ENCODE measurements at places on chromosomes 5 and 9.

DNA sequence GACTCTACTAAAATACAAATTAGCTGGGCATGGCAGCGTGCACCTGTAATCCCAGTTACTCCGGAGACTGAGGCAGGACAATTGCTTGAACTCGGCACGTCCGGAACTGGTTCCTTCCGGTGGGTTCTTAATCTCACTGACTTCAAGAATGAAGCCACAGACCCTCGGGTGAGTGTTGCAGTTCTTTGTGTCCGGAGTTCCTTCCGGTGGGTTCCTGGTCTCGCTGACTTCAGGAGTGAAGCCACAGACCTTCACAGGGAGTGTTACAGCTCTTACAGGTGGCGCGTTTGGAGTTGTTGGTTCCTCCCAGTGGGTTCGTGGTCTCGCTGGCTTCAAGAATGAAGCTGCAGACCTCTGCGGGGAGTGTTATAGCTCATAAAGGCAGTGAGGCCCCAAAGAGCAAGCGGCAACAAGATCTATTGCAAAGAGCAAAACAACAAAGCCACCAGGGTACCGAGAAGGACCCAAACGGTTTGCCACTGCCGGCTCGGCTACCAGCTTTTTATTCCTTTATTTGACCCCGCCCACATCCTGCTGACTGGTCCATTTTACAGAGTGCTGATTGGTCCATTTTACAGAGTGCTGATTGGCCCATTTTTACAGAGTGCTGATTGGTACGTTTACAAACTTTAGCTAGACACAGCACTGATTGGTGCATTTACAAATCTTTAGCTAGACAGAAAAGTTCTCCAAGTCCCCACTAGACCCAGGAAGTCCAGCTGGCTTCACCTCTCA lies 28.6 kb upstream of the SLC6A19 start:
- DNase-seq: no peak

GRCh38 chr9:15401266-15401665 lies 21.4 kb upstream of the SNAPC3 start:
- DNase-seq: no peak

GRCh38 chr9:77449240-77450084 lies 198.7 kb downstream of the GNA14 start:
- no peak for DNase-seq

- DNase-seq: no peak
These were observed 296.8 kb upstream of the ANKH start for GRCh38 chr5:15168358-15168757.

DNA sequence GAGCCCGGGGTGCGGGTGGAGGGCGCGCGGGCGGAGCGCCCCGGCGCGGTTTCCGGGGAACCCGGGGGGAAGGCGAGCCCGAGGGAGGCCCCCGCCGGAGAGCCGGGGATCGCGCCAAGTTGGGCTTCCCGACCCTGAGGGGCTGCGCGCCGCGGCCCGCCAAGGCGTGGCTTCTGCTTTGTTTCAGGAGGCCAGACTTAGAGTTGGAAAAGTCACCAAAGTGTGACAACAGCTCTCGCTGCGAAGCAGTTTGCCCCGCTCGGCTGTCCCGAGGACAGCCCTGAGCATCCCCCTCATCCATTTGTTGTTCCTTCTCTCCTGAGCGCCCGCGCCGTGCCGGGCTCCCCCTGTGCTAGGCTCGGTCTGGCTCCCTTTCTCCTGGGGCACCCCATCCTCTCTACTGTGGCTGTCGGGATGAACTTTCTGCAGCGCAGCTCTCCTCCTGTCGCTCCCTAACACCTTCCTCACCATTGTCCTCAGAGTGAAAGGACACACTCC lies 410 bp downstream of the GLIPR2 start:
- DNase-seq: no peak

DNA sequence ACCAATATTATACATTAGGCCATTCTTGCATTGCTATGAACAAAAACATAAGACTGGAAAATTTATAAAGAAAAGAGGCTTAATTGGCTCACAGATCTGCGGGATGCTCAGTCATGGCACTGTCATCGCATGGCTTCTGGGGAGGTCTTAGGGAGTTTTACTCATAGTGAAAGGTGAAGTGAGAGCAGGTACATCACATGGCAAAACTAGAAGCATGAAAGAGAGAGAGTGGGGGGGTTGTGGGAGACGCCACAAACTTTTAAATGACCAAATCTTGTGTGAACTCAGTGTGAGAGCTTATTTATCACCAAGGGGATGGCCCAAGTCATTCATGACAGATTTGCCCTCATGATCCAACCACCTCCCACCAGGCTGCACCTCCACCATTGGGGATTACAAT lies 398.3 kb upstream of the EDIL3 start:
- DNase-seq: no peak

GRCh38 chr5:126284977-126285696 lies 138.1 kb upstream of the GRAMD2B start:
- no peak for DNase-seq

- no peak for DNase-seq
These were observed 288.3 kb downstream of the MLLT3 start for GRCh38 chr9:20333991-20334390.

GRCh38 chr5:96248131-96248530 lies 184.9 kb downstream of the PCSK1 start:
- DNase-seq: no peak

DNA sequence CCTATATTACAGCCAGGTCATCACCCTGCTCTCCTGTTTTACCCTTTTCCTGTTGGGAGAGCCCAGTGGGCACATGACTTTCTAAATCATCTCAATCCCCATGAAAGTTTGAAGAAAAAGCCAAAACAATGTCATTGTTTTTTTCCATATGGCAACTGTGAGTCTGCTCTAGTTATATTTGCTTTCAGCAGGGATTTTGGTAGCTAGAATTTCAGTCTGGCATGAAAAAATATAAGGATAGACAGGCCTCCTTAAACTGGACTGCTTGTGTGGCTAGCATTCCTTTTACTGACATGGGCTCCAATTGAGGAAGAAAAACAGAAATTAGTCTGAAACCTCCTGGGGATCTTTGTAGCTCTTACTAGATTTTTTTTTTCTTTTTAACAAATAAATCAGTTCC lies 25.6 kb downstream of the MOCS2 start:
- no peak for DNase-seq

DNA sequence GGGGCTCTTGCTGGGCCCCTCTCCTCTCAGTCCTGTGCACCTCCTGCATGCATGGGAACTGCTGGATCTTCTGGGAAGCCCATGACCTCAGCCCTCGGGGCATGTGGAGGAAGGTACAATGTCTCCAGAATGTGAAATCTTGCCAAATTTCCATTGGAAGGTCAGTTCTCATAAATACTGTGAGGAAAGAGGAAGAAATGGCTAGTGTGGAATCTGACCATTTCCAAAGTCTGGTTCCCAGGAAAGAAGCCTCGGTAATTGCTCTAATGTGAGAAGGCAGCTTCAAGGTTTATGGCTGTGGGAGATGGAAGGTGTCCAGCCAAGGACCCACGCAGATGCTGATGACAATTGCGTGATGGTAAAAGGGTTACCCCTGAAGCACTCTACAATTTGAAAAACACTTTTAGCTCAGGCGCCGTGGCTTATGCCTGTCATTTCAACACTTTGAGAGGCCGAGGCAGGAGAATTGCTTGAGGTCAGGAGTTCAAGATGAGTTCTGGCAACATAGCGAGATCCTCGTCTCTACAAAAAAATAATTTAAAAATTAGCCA lies 8.1 kb upstream of the IL17B start:
- DNase-seq: no peak

GRCh38 chr9:134914501-134914834 lies 3.2 kb downstream of the FCN1 start:
- peak; percentile 27 for DNase-seq

- no peak for DNase-seq
These were observed 246.8 kb downstream of the SAXO1 start for GRCh38 chr9:18786196-18786595.

- no peak for DNase-seq
These were observed 6.4 kb downstream of the GNAQ start for GRCh38 chr9:78025186-78025585.

GRCh38 chr5:84249918-84250630 lies 134.6 kb downstream of the EDIL3 start:
- DNase-seq: no peak

DNA sequence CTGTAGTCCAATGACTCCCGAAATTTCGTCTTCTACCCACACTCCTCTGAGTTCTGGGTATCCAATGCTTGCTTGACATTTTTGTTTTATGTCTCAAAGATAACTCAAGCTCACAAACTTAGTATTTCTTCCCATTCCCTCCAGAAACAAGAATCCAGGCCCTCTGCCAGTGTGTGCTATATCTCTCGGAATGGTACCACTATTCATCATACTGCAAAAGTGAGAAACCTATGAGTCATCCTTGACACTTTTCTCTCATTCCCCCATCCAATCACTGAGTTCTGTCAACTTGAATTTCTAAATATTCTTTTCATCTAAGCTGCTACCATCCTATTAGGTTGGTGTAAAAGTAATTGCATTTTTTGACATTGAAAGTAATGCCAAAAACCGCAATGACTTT lies 9.8 kb downstream of the SLC12A2 start:
- DNase-seq: no peak

DNA sequence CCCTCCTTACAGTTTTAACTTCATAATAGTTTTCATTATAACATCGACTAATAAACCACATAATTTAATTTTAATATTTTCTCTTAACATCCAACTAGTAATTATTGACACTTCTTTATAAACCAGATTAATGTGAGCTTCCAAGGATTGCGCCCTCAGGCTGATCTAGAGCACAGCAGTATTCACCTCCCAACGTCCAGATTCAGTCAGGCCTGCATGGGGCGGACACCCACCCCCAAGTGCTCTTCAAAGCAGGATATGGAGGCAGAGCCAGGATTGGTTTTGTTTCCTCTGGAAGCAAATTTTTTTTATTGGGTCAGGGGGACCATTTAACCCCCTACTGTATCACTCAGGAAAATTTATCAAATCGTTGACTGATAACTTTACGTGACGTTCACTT lies 215.4 kb downstream of the TRIO start:
- no peak for DNase-seq

DNA sequence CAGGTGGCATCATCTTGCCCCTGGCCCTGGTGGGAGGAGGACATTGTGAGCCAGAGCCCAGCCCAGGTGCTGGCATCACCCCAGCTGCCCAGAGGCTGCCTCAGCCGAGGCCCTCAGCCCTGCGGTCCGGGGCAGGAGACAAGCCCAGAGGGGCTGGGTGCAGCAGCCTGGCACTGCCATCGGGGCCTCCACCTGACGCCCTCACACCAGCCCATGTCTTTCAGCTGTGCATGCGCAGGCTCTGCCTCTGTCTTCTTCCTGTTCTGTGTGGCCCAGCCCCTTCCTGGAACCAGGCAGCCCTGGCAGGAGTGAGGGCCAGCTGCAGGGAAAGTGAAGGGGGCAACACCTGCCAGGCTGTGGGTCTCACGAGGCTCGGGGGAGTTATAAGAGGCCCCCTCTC lies 4.8 kb upstream of the CEL start:
- no peak for DNase-seq

- DNase-seq: peak; percentile 56
These were observed 56.1 kb upstream of the HSPA9 start for GRCh38 chr5:138631096-138631928.

DNA sequence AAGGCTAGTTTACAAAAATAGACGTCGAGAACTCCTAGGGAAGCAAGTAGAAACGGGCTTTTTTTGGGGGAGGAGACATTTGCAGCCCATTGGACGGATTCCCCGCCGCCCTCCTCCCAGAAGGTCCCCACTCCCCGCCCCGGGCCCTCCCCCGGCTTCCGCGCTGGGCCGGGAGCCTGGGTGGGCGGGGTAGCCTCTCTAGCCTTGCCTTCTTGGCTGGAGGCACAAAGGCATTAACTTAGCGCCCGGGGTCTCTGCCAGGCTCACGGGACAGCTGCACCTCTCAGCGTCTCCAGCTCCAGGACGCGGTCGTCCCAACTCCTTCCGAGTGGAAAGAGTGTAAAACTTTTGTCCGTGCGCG lies at the start of gene DMRTA1:
TSS of gene DMRTA1 (plus strand) at position 236 of the 361 bp plus-strand sequence. CDS start 242 bp downstream, outside the sequence.
- DNase-seq: peak; percentile 89

DNA sequence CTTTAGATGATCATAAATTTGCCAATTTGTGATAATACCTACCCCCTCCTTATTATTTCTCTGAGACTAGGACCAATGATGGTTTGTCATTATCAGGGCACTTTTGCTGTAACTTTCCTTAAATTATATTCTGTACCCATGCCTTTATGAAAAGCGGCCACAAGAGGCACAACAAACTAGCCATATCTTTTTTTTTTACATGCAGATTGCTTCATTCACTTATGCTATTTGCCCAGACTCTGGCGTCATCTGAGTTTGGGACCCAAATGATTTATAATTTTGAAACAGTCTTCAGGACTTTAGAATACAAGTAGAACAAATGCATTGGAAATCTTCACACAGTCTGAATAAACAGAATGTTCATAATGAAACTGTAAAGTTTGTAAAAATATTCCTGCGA lies 408.1 kb downstream of the MAT2B start:
- DNase-seq: no peak

- DNase-seq: no peak
These were observed 153.3 kb upstream of the IZUMO3 start for GRCh38 chr9:24698881-24699518.

DNA sequence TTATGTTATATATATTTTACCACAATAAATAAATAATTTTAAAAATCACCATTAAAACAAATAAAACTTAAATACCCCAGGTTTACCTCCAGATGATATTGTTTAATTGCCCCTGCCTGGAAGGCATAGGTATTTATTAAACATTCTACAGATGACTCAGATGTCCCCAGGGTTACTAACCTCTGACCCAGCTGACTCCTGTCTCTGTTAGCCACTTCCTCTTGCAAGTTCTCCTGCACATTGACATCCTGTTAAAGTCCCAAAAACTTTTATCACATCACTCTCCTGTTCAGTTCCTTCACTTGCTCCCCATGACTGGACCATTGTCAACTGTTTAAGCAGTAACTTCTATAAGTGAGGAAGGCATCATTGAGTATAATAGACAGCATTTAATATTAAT lies 37.0 kb upstream of the RAB3C start:
- no peak for DNase-seq

DNA sequence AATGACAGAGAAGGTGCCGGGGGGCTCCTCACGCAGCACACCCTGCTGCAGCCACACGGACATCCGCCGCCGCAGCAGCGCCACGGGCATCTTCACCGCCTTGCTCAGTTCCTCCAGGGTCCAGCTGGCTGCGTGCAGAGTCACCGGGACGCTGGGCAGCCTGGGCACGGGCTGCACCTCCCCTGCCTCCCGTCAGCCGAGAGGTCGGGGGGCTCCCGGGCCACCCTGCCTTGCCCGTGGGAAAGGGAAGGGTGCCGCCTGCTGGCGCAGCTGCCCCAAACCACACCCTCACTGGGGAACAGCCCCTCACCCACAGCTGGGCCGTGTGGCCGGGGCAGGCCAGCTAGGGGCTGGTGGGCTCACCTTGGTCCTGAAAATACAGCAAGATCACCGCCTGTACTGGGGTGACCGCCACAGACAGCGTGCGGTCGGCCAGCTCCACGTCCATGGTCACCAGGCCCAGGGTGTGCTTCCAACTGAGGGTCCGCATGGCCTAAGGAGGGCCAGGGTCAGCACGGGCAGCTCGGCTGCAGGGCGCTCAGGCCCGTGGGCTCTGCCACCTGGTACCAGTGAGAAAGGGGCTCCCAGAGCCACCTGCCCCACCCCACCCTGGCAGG lies 3.6 kb upstream of the TMEM210 start:
- DNase-seq: no peak

Measured in cardiac septum (tissue), 1 donor.